A549 treated with DMSO at 1 μM for 4 hours (cell line): ENCODE measurements at places on chromosomes 11 and 22. TPM values are rescaled to one million over a fixed set of nuclear protein-coding genes. Genes with fewer than 3 reads are reported as not detected.

TRIM49D1 gene
- 0.04 TPM in 1 of 5 replicates, not detected in the others for total RNA-seq

HSPB2 gene
- not detected in 5 replicates for total RNA-seq

LRRC4C gene
- not detected in 5 replicates for total RNA-seq

FOSL1 gene
- total RNA-seq = 176 to 296 TPM (median 205 TPM) in 5 replicates

CHRDL2 gene
- 3.4 to 5.0 TPM (median 4.5 TPM) in 5 replicates for total RNA-seq

MUC6 gene
- total RNA-seq = 0.01 TPM in 2 of 5 replicates, not detected in the others

PYGM gene
- total RNA-seq = 0.12 to 0.40 TPM (median 0.30 TPM) in 5 replicates

CLP1 gene
- total RNA-seq = 29.0 to 33.9 TPM (median 30.6 TPM) in 5 replicates

BBOX1 gene
- not detected in 5 replicates for total RNA-seq

CUL5 gene
- total RNA-seq = 6.9 to 12.2 TPM (median 10.6 TPM) in 5 replicates

AIP gene
- 45.8 to 54.0 TPM (median 47.4 TPM) in 5 replicates for total RNA-seq

FGF3 gene
- total RNA-seq = not detected in 5 replicates

KRTAP5-7 gene
- not detected in 5 replicates for total RNA-seq

VPREB1 gene
- not detected in 5 replicates for total RNA-seq

CECR2 gene
- 0.06 to 0.21 TPM (median 0.09 TPM) in 5 replicates for total RNA-seq

CLCF1 gene
- 42.5 to 51.9 TPM (median 46.1 TPM) in 5 replicates for total RNA-seq

SHANK2 gene
- total RNA-seq = 7.1 to 11.1 TPM (median 8.2 TPM) in 5 replicates

MTMR3 gene
- total RNA-seq = 8.6 to 10.6 TPM (median 9.8 TPM) in 5 replicates

SAA1 gene
- 0.24 to 0.55 TPM (median 0.43 TPM) in 4 of 5 replicates, not detected in the other for total RNA-seq

OR8D1 gene
- not detected in 5 replicates for total RNA-seq

P2RX6 gene
- total RNA-seq = 0.56 to 0.94 TPM (median 0.86 TPM) in 5 replicates

PDGFB gene
- 3.5 to 4.7 TPM (median 4.3 TPM) in 5 replicates for total RNA-seq

OR8B3 gene
- not detected in 5 replicates for total RNA-seq

SHANK3 gene
- total RNA-seq = 2.6 to 5.4 TPM (median 4.1 TPM) in 5 replicates

CXCR5 gene
- 0.07 to 0.24 TPM (median 0.20 TPM) in 5 replicates for total RNA-seq

KCNJ1 gene
- not detected in 5 replicates for total RNA-seq
